ENCODE measurements at places on chromosomes 3 and 15.

DNA sequence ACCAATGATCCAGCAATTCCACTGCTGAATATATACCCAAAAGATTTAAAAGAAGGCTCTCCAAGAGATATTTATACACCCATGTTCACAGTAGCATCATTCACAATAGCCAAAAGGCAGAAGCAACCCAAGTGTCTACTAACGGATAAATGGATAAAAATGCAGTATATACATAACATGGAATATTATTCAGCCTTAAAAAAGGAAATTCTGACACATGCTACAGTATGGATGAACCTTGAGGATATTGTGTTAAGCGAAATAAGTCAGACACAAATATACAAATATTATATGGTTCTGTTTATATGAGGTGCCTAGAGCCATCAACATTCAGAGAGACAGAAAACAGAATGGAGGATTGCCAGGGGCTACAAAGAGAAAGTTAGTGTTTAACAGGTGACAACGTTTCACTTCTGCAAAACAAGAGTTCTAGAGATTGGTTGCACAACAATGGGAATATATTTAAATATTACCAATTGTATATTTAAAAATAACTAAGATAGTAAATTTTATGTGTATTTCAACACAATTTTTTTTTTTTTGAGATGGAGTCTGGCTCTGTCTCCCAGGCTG lies 69.4 kb downstream of the STAG1 start:
- DNase-seq, result no peak

DNA sequence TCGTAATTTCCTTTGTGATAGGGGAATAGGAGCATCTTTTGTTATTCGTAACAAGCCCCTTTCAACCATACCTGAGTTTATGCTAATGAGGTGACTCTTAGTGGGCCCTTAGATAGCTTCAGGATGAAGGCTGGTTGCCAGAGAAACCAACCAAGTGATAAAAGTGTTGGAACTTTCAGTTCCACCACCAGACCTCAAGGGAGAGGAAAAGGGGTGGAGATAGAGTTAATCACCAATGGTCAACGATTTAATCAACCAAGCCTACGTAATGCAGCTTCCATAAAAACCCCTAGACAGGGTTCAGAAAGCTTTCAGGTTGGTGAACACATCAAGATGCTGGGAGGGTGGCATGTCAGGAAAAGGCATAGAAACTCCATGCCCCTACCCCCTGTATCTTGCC lies 33.0 kb downstream of the HERC1 start:
- DNase-seq, result no peak

DNA sequence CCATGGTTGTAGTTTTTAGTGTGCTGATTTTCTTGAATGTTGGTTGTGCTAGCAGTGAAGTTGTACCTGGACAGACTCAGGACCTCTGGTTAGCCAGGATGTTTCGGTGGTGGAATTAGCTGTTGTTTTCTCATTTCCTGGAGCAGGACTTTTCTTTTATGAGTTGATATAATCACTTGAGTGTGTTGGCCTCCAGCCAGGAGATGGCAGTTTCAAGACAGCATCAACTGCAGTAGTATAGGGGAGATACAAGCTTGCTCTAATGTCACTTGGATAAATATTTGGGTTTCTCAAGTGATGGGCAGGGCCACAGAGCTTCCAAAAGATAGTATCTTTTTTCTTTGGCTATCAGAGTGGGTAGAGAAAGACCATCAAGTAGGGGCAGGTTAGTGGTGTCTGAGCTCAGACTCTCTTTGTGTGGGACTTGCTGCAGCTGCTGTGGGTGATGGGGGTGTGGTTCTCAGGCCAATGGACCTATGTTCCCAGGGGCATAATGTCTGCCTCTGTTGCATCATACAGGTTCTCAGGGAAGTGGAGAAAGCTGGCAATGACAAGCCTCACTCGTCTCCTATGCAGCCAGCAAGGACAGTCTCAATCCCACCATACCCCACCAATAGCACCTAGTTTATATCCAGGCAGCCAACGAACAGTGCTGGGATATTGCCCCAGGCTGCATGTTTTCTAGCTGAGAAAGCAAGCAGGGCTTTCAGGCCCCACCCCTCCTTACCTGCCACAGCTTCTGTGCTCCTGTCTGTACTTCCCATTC lies 14.6 kb upstream of the OR5K2 start:
- peak; percentile 75 for DNase-seq

DNA sequence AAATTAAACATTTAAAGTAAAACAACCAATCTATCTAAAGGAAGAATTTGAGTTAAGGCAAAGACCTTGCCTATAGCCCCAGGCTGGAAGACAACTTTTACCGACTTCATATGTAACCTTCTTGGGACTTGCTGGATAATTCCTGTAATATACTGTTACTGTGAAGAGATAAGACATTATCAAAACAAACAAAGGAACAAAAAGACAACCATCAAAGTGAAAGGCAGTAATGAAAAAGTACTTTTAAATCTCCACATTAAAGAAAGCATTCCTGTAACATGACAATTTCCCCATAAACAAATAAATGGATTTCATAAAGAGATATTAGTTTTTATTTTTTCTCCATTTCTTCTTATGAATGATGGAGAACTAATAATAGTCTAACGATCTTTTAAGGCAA lies 2.4 kb downstream of the CMTM6 start:
- DNase-seq, result no peak

GRCh38 chr3:189186101-189186500 lies 14.3 kb downstream of the TPRG1 start:
- DNase-seq, result no peak

GRCh38 chr3:57983734-57984518 lies 24.3 kb upstream of the FLNB start:
- DNase-seq, result no peak

- DNase-seq, result no peak
These were observed 64.9 kb downstream of the IMPG2 start for GRCh38 chr3:101255441-101255840.

DNA sequence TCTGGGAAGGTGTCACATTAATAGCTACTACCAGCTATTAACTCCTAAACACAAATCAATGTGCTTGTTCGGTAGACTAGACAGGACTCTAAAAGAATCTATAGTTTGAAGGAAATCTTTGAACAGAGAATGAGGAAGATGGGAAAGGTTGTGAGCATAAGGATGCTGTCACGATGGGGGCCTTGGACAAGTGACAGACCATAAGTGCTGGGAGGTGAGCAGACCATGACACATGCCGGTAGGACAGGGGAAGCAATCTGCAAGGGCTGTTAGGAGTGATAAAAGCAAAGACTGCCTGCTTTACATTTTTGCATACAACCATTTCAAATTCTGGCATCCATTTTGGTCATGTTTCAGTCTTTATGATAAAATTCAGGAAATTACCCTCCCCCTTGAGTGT lies 645.8 kb downstream of the ROBO2 start:
- no peak for DNase-seq

- DNase-seq, result peak; percentile 2
These were observed 548.1 kb upstream of the LMCD1 start for GRCh38 chr3:7953449-7954014.

GRCh38 chr3:184842433-184842832 lies 30.5 kb downstream of the VPS8 start:
- no peak for DNase-seq
